ENCODE measurements at places on chromosomes 3 and 15. TPM values are rescaled to one million over a fixed set of nuclear protein-coding genes. Genes with fewer than 3 reads are reported as not detected.

GRCh38 chr3:29083676-29084075 lies 197.2 kb upstream of the RBMS3 start:
- DNase-seq, result no peak

DNA sequence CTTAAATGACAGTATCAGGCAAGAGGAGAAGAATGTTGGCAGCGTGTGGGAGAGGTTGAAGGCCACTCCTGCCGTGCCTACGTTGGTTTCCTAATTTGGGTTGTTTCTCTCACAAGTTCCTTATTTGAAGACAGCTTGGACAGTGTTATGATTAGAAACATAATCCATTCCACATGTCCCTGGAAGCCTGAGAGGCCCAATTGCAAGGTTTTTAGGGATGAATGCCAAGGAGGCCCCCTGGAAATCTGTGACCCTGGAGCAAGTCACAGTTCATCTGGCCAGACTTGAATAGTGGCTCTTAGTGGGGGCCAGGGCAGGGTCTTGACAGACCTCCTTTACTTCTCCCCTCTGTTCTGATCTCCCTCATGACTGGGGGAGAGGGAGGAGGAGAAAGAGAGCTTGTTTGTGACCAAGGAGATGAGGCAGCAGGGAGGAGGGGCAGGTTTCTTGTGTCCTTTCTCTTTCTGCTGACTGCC lies 584.4 kb upstream of the TBL1XR1 start:
- DNase-seq, result no peak

- no peak for DNase-seq
These were observed 139.6 kb upstream of the CGNL1 start for GRCh38 chr15:57236561-57237300.

DNA sequence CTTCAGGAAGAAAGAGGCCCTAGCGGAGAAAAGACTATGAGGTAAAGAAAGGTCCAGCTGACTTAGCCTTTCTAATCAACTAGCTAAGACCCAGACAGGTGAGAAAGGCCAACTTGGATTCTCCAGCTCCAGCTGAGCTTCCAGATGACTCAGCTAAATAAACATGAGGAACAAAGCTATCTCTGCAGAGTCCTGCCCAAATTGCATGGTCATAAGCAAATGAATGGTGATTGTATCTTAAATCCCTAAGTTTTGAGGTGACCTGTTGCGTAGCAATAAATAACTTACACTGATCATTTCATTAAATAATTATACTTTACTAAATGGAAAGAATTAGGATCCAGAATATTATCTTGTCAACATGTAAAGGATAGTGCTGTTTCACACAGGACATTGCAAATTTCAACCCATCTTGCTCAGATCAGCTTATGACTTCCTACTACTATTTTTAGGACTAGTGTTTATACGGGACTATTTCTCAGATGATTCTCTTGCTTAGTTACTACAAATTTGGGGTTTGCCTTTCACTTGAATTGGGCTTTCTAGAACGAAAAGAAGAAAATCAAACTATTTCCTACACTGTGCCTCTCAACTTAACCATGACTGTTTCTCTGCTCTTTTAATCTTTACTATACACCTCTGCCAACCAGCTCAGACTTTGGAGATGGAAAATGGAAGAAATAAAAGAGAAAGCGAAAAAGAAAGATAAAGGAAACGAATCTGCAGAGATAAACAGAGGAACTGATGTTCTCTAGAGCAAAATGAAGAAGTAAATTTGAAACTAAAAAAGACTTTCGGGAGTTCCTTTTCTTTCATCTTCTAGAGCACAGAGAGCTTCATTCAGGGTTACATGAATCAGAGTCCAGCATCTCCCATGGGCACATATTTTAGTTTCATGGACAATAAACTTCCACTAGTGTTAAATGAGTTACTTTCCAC lies 6.6 kb upstream of the ADGRG7 start:
- DNase-seq, result no peak

Gene TMEM40
- total RNA-seq, result not detected

Gene CPNE9
- 0.42 TPM for total RNA-seq

GRCh38 chr15:75688831-75689230 lies 23.8 kb downstream of the CSPG4 start:
- no peak for DNase-seq

GRCh38 chr15:41693757-41694156 lies 33.6 kb downstream of the MGA start:
- DNase-seq, result no peak

GRCh38 chr3:100333970-100334487 lies 528 bp upstream of the NIT2 start:
- DNase-seq, result no peak

- no peak for DNase-seq
These were observed 34.9 kb downstream of the PIK3R4 start for GRCh38 chr3:130711565-130712324.

- no peak for DNase-seq
These were observed 441.7 kb downstream of the TBL1XR1 start for GRCh38 chr3:176755552-176755951.

Gene FBXO22
- total RNA-seq, result 14.9 TPM

- DNase-seq, result no peak
These were observed 57.2 kb downstream of the CHSY1 start for GRCh38 chr15:101194546-101195125.

GRCh38 chr3:52468336-52468735 lies 12.9 kb downstream of the NISCH start:
- DNase-seq, result no peak

- no peak for DNase-seq
These were observed 52.1 kb downstream of the MYO9A start for GRCh38 chr15:72065801-72066200.

Gene FRMD5
- total RNA-seq, result 0.83 TPM

Gene HMG20A
- total RNA-seq, result 38.2 TPM

DNA sequence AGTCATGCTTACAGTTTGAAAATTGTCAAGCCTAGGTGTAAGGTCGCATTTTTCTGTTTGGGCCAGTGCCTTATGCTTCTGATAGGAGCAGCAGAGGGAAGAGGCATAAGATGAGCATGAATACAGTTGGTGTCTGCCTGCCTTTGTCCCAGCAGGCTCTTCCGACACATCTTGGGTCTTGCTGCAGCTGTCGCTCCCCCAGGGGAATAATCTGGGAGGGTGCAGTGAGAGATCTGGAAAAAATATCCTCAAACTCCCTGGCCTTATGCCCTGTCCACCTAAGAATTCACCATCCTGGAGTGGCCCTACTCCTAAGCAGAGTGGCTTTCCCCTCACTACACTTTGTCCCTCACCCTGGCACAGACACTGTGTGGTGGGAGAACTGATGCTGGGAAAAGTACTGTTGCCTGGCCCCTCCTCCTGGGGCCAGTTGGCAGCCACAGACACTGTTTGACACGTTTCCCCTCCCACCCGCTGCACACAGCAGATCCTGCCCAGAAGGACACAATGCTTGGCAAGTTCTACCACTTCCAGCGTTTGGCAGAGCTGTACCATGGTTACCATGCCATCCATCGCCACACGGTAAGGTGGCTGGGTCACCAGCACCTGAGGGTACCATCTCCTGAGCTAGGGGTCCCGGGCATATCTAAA lies 21.1 kb upstream of the RHO start:
- no peak for DNase-seq

GRCh38 chr3:105579439-105579838 lies 212.7 kb downstream of the ALCAM start:
- no peak for DNase-seq

DNA sequence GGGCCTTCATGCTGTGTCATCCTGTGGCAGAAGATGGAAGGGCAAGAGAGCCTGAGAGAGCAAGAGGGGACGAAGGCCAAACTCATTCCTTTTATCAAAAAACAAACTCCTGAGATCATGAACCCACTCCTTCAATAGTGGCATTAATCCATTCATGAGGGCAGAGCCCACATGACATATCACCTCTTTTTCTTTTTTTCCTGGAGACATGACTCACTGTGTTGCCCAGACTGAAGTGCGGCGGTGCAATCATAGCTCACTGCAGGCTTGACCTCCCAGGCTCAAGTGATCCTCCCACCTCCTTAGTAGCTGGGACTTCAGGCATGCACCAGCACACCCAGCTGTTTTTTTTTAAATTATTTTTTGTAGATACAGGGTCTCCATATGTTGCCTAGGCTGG lies 92.0 kb upstream of the RNU6-1 start:
- DNase-seq, result no peak

- DNase-seq, result no peak
These were observed 7.8 kb upstream of the KIF7 start for GRCh38 chr15:89662893-89663626.

Gene ACTL6A
- total RNA-seq, result 27.4 TPM

GRCh38 chr3:61090389-61091169 lies 160.7 kb downstream of the FHIT start:
- DNase-seq, result no peak

DNA sequence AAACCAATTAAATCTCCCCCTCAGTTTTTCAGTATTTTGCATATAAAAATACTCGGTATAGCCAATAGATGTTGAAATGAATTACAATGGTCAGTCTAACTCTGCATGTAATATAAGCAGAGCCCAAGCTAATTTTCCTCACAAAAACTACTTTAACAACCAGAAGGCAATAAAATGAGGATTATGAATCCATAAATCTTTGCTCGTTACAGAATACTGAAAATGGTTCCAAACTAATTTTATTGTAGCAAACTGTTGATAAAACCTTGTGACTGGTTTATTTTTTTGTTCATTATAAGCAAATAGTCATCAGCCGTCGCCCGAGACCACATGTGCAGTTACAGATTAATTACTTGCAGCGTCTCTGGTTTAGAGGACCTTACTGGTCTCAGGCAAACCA lies 183.2 kb downstream of the SSR3 start:
- no peak for DNase-seq

All from esophagus muscularis mucosa (tissue), 4 donors.